ENCODE measurements at places on chromosomes 11 and 22.

DNA sequence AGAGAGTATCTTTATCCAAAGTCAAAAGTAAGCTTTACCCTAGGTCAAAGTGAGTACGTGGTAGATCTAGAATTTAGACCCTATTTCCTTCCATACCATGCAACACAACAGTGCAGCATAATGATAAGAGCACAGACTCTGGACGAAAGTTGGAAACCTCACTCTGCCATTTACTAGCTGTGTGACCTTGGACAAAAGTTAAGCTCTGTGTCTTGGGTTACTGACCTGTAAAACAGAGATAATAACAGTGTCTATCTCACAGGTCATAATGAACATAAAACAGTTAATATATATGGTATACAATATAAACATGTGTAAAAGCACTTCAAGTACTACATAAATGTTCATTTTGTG lies 13.6 kb upstream of the CHRNA10 start:
- no peak for DNase-seq

DNA sequence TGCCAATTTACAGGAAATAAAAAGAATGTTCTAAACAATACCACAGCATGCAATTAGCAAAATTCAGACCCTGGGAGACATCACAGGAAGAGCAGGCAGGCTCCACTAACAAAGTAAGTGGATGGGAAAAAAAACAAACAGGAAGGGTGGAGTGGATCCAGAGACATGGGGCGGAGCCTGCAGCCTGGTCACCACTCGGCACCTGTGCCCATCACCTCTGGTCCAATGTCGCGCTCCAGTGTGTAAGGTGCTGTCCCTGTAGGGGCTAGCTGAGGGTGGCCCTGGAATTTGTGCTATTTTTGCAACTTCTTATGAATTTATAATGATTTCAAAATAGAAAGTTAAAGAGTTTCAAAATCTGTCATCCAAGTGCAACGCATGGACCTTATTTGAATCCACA lies 11.0 kb upstream of the MOB2 start:
- no peak for DNase-seq

DNA sequence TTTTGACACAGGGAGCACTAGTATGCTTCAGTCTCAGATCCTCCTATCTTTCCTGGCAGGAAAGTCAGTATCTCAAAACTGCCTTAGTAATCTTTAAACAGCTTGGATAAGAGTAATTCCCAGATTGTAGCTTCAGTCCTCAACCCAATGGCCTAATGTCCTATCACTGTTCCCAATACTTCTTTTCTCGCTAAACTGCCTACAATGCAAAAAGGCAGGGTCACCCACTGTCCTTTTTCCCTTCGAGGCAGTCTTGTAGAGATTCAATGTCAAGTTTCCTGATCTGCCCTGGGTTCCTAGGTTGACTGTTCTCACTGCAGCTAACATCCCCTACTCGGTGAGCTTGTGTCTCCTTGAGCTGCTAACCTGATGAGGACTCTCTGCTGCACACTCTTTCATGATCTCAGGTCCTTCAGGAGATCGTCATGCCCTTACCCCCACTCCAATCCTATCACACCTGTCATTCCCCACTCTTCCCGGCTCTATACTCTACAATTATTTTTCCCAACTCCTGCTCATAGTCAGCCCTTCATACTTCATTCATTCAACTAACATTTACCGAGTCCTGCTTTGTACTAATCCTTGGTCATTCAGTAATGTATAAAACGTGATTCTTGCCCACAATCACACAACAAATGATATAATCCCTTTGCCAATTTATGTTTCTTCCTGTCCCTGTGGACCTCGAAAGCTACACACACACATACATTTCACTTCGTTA lies 904 bp downstream of the C2CD3 start:
- no peak for DNase-seq

- no peak for DNase-seq
These were observed 90.7 kb downstream of the CSNK2A3 start for GRCh38 chr11:11262171-11262920.

DNA sequence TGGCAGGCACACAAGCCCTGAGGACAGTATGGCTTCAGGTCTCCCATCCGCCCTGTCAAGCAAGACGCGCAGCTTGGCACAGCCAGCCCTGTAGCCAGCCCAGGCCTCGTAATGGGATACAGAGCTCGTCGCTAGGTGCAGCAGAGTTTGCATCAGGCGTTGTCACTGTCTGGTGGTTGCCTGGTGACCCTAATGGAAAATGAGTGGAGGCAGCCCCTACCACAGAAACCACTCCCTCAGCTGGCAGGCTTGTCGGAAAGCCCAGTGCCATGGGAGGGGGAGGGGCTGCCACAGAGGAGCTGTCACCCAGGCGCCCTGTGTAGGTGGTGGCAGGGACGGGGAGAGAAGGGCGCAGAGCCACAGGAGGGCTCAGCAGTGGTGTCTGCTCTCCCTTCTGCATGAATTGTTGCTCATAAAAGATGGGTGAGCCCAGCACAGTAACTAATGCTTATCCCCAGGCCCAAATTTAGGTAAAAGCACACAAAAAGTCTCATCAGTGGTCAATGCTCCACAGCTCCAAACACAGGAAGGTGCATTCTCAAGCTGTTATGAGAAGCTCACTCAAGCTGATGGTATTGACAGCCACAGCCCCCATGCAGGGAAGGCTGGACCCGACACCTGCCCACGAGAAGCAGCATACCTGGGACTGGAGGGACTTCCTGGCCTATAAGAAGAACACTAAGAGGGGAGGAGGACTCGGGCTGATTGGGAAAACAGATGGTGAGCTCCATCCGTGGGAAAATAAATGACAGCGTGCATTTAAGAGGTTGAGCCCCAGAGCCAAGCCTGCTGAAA lies 164.6 kb downstream of the ETS1 start:
- DNase-seq = no peak

GRCh38 chr11:70769106-70769505 lies 370.8 kb downstream of the CTTN start:
- no peak for DNase-seq

DNA sequence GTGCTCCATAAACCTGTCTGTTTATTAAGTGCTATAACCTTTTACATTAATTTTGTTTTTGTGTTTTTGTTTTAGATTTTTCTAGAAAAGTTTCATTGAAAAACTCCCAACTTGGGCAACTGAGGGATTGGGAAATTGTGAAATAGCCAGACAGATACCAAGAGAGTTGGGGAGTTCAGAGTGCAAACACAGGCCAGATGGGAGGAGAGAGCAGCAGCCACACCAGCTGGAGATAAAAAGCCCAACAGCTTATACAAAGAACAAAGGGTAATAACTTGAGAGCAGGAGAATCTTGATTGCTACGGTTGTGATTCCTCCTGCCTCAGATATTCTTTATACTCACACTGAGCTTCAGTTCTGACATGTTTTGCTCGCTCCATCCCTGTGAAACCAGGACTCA lies 1642.2 kb downstream of the LRRC4C start:
- no peak for DNase-seq

DNA sequence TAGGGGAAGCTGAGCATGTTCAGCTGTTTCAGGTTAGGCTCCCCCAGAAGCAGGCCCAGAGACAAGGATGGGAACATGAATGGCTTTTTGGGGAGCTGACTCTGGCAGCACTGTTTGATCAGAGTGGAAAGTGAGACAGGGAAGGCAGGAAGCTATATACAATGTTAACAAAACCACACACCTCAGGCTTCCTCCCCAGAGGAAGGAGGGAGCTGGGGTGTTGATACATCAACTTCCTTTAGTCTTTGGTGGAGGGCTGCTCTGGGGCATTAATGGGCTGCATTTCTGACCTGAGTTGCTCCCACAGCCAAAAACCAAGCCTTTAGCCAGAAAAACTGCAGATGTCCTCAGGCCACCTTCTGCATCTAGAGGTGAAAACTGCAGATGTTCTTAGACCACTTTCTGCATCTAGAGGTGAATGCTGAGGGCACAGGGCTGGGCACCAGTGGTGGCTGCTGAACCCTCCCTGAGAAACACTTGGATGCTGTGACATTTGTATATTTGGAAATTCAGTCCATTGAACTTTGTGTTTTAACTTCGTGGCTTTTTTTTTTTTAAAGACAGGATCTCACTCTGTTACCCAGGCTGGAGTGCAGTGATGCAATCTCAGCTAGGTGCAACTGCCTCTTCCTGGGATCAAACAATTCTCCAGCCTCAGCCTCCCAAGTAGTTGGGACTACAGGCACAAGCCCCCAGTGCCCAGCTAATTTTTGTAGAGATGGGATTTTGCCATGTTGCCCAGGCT lies 49.9 kb downstream of the KIAA1671 start:
- DNase-seq = no peak

DNA sequence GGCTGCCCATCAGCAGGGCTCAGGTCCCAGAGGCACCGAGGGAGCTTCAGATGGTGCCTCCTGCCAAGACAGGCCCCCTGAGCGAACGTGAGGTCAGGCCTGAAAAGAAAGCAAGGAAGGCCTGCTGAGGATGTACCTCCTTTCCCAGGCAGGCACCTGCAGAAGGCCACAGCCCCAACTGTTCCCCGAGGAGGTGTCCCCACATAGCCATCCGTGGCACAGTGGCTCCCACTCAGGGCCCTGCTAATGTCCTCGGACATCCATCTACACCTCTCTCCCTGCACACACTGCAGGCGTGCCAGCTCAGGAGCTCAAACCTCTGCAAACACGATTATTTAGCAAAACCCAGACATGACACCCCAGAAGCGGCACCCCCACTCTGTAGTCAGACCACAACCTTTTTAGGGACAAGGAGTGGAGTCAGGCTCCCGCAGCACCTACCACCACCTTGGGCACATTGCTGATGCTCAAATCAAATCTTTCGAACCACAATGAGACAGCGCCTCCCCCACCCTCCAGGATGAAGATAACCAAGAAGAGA lies 36.9 kb downstream of the SHANK2 start:
- no peak for DNase-seq

GRCh38 chr11:105968021-105968697 lies 53.9 kb downstream of the MSANTD4 start:
- DNase-seq = no peak

- DNase-seq = no peak
These were observed 5.4 kb downstream of the KREMEN1 start for GRCh38 chr22:29078036-29078868.

- no peak for DNase-seq
These were observed 201.4 kb downstream of the BLID start for GRCh38 chr11:121914508-121915059.

GRCh38 chr22:27220339-27220738 lies 563.0 kb downstream of the MIAT start:
- DNase-seq = no peak

DNA sequence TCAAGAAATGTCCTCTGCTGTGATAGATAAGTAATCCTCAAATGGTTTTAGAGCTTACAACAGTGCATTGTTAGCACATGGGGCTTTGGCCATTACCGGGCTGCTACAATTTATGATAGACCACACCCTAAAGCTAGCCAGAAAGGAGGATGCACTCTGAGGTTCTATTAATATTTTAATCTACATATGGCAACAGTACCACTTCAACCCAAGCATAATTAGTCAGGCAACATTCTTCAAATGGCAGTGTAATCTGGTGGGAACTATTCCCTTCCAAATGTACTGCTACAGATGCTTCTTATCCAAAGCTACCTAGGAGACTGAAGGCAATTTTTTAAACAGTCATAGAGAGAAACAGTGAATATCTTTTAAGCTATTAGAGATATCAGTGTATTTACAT lies 697.6 kb downstream of the KCNA4 start:
- no peak for DNase-seq

DNA sequence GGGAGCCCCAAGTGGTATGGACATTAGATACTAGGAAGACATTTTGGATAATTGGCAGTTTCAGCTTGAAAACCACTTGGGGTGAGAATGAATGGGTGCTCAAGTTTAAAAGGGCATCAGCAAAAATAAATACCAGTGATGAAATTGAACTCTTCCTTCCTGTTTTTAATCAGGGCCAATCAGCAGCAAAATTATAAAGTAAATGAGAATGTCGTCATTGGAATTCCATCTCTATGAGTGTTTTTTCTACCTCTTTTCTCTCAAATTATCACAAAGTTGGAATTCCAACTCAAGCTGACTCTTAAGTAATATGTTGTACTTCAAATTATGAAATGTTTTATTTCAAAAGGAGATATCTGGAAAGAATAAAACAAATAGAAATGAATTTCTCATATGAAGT lies 730.6 kb downstream of the METTL15 start:
- DNase-seq = no peak

GRCh38 chr22:50219800-50220602 lies 19.2 kb downstream of the SELENOO start:
- DNase-seq = no peak

DNA sequence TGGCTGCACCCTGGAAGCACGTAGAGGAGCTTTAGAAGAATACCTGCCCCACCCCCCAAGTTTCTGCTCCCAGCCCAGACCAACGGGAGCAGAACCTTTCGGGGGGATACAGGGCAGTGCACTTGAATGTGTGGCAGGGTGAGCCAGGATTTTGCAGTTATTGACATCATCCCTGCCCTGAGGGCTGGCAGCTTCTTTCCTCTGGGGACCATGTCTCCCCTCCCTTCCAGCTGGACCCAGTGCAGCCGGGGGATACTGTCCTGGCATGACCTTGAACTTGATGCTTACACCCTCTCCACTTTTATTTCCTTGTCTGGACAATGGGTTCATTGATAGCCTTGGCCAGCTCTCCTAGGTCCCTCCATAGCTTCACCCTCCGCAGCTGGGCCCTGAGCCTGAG lies 4.1 kb upstream of the CABP7 start:
- no peak for DNase-seq
